Amniotic epithelial cell (primary cell): ENCODE measurements at places on chromosomes 7 and 10.
A peak's percentile ranks its signal among the peaks of the same experiment; 100 is the strongest.

- peak; percentile 10 for DNase-seq
Observed at GRCh38 chr10:73043766-73044377, 52.8 kb downstream of the P4HA1 start.

GRCh38 chr7:99108613-99109012 is 35.3 kb downstream of the SMURF1 start:
- DNase-seq = no peak

GRCh38 chr7:112963634-112964033 is 123.0 kb downstream of the GPR85 start:
- DNase-seq = no peak

DNA sequence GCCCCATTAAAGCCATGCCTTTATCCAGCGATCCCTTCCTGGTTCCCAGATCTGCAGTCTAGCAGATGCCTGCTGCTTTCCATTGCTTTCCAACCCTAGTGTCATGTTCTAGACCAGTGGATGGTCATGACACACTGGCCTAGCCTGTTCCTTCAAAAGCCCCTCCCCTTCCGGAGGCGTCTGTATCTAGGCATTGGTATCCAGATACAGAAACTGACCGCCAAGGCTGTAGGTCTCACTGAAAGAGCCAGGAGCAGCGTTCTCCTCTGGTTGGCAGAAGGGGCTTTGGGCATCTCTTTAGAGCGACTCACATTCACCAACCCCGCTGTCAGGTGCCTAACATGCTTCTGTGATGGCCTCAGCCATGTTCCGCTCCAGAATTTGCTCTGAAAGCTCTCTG is 22.6 kb downstream of the JCAD start:
- DNase-seq = peak; percentile 58
